Suppressor macrophage (primary cell): ENCODE measurements at places on chromosomes 5 and 9.

DNA sequence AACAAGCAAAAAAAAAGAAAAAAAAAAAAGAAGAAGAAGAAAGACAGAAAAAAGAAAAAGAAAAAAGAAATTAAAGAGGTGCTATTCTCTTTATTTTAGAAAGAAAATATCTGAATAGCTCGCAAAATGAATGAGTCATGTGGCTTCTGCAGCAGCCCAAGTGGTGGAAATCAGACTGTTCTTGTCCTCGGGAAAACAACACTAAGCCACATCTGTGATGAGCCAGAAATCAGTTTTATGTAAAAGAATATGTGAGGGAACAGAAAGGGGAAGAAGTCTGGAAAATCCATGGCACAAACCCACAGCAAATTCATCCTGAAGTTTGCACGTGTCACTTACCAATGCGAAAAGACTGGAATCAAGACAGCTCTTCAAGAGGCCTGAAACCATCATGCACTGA lies 118.7 kb upstream of the GAS1 start:
- DNase-seq = no peak

GRCh38 chr5:86232246-86232645 lies 385.5 kb upstream of the COX7C start:
- no peak for DNase-seq

DNA sequence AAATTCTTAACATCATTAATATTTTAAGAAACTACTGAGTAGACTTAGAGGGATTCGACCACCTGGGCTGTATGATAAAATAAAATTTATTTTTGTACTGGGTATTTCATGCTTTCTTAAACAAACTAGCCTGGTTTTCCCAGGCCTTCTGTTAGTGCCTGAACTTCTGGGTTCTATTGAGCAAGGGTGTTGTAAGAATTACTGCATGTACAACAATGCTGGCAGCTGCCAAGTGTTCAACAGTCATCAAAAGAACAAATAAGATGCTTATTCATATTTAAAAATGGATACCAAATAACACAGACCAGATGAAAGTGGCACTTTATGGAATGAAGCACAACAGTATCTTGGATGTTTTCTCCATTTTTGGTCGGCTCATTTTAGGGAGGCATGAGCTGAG lies 123.2 kb upstream of the FBXL7 start:
- DNase-seq = no peak

GRCh38 chr5:41809128-41809527 lies 61.1 kb downstream of the OXCT1 start:
- DNase-seq = no peak

GRCh38 chr9:135701959-135702721 lies at the start of gene KCNT1:
KCNT1 (plus strand) TSS chr9:135702185; CDS start chr9:135702259, 74 bp downstream.
- DNase-seq = peak; percentile 67

DNA sequence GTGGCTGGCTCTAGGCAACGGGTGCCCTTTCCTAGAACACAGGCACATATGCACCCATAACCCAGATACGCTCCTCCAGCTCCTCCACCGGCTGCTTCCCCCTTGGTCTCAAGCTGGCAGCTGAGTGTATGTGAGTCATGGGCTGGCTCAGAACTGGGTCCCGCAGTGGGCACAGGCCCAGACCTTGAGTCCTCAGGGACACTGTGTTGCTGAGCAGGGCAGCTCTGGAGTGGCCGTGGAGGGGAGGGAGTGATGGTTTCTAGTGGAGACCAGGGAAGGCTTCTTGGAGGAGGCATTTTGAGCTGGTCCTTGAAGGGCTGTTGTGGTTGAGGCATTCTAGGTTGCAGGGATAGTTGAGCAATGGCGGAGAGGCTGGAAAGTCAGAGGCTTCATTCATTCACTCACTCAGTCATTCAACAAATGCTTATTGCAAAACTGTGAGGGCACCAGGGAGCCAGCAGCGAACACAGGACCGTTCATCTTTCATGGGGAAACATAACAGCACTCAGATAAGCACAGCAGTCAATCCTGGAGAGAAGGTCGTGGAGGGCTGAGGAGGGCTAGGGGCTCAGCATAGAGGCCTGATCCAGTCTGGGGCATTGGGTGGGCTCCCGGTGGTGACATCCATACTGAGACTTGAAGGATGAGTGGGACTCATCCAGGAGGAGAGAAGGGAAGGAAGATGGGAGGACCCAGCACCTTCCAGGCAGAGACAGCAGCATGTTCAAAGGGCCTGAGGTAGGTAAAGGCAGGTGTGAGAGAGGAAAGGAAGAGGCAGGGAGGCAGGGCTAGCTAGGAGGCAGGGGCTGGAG lies 2.4 kb downstream of the BBLN start:
- peak; percentile 19 for DNase-seq

DNA sequence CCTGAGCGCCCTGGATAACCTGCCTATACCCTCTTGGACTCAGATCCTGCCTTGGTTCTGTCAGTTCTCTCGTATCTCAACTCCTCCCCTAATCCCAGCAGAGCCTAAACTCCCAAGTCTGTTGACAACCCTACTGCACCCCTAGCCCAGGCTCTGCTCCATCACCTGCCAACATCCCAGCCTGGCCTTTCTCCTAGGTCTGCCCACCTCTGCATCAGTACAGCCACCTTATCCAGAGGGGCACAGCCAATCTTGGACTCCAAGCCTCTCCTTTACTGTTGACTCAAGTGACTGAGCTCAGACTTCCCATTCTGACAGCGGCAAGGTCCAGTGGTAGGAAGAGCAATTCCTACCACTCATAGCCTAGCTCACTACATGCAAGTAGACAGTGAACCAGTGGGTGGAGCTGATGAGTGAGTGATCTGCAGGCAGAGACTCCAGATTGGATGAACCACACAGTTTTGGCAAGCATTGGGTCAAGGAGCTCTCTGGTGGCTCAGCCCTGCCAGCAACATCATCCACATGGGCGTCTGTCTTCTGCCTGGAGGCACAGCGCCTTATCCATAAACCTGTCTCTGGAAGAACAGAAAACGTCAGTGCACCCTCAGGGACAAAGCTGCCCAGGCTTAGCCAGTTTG lies 26.5 kb downstream of the TRMO start:
- DNase-seq = peak; percentile 45

GRCh38 chr5:81401266-81401665 lies 7.3 kb upstream of the ACOT12 start:
- no peak for DNase-seq

DNA sequence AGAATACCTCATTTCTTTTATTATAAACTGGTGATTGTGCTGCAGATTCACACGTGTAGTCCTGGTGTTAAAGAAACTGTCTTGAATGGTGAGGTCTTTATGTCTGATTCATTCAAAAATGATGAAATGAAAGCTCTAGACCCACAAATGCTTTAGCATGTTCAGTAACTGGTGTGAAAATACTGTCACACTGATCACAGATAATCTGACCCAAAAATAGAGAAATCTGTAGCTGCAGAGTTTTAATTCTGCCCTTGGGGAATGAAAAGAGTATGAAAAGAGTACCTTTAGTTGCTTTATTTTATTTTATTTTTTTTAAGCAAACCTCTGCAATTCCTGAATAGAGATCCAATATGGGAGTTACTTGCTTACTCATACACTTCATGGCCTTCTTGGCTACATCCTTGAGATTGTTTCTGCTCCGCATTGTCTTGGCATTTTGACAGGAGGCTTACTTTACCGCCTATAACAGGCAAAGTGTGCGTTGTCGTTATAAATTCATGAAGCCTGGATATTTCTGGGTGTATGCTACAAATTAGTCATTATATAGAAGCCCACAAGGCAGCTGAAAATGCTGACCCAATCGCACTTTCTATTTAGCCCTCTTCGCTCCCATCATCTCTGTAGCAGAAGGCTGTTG lies 2.7 kb downstream of the RGMB start:
- no peak for DNase-seq

- DNase-seq = no peak
Measured at GRCh38 chr5:179316111-179316551, 29.1 kb downstream of the ADAMTS2 start.

GRCh38 chr5:30104872-30105596 lies 1088.5 kb upstream of the CDH6 start:
- DNase-seq = no peak

DNA sequence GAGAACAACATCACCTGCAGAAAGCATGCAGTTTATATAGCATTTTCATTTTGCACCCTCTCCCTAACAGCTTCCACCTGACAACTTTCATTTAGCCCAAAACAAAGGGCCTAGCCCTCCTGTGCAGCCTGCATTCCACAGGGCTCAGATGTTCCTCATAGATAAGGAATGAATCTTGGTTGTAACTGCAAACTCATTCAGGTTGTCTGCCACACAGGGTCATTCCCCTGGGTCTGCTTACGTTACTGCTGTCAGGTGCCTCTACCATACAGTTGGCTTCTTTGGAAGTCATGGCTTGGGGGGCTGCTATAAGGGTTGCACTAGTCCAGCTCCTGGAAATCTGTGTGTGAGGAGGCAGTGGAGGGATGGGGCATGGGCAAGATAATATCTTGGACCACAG lies 2.7 kb upstream of the DCP2 start:
- no peak for DNase-seq

DNA sequence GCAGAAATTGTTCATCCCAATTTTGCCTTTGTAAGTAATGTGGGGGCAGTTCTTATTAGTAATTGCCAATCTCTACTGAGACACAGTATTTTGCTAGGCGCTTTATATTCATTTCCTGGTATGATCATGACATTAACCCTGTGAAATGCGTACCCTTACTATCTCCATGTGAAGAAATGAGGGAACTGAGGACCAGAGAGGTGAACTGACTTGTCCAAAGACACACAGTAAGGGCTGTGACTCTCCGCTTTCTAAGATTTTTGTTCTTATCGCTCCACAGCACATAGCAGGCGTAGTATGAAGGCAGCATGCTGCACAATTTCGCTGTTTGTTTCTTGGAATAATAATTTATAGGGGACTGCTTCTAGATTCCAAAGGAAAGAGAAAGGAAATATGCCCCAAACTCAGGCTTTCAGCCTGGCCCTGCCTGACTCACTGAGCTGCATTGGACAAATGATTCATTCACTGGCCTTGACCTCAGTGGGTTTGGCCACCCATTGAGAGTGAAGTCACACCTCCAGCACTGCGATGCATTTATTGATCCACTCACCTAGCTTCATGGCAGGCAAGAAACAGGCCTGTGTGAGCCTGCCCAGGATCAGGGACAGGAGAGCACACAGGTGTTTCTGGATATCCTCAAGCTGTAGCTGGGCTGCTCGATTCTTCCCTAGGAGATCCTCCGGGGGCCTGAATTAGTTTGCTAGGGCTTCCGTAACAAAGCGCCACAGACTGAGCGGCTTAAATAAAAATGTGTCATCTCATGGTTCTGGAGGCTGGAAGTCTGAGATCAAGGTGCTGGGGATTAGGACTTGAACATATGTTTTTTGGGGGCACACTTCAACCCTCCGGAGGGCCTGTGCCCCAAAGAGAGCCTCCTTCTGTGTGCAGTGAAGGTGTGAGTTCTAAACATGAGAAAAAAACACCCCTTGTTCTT lies 7.2 kb upstream of the DUSP1 start:
- no peak for DNase-seq

- DNase-seq = no peak
Measured at GRCh38 chr5:38926121-38926520, 80.3 kb downstream of the OSMR start.

DNA sequence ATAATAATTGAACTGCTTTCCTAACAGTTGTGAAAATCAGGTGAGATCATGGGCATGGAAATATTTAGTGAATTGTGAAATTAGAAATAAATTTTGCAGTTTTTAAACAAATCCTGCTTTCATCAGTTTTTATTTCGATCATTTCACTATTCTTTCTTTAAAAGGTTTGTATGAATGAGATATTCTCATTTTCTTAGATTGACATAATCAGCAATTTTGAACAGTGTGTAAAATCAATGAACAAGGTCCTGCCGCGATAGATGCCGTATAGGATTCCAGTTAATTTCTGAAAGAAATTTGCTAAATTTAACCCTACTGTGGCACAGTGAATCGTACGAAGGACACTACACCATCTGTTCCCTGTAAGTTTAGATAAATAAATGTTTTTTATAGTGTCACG lies 7.5 kb downstream of the RAD23B start:
- DNase-seq = no peak

- no peak for DNase-seq
Measured at GRCh38 chr9:134835448-134835847, 45.2 kb upstream of the FCN2 start.

GRCh38 chr5:21783074-21783679 lies 1070.0 kb downstream of the CDH12 start:
- no peak for DNase-seq

- DNase-seq = no peak
Measured at GRCh38 chr9:134531220-134531970, 110.2 kb upstream of the COL5A1 start.

DNA sequence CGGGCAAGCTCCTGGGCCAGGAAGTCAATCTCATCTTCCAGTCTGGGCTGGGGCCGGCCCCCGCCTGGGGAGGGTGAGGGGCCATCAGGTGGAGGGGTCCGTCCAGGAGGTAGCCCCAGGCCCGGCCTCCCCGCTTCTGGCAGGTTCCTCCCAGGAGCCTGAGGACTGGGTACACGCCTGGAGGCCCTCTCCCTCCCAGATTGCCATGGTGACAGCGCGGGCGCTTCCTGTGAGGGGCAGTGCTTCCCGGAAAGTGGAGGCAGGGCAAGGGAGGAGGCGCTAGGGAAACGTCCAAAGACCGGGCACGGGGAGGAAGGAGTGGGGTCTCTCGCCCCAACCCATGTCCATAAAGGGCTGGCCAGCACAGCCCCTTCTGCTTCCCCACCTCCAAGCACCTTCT lies 4.9 kb downstream of the NPDC1 start:
- no peak for DNase-seq

DNA sequence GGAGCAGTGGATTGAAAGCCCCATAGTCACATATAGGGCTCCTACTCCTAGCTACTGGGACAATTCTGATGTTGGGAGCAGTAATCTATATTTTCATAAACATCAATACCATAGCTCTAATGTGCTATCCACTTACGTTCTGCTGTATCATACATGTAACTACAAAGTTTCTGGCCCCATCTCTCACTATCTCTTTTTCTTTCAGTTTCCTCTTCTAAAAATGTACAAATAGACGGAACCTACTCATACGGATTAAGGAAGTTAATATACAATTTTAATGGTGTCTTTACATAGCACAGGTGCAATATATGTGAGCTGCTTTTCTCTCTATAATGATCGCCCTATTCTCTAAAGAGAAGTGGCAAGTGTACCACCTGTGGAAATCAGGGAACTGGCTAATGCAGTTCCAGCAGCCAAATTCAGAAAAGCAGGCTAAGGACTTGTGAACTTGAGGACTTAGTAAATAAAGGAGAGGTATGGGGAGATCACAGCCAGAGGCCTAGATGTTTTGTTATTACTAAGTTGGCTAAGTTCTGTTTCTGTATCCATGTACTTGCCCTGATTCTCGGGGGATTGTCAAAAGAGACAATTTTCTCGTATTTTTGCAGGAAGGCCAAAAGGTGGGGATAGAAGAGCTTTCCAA lies 1021.9 kb downstream of the CDH12 start:
- DNase-seq = no peak

- no peak for DNase-seq
Measured at GRCh38 chr5:132483101-132483500, 7.5 kb downstream of the IRF1 start.
